ENCODE measurements at places on chromosomes 7 and 10.

DNA sequence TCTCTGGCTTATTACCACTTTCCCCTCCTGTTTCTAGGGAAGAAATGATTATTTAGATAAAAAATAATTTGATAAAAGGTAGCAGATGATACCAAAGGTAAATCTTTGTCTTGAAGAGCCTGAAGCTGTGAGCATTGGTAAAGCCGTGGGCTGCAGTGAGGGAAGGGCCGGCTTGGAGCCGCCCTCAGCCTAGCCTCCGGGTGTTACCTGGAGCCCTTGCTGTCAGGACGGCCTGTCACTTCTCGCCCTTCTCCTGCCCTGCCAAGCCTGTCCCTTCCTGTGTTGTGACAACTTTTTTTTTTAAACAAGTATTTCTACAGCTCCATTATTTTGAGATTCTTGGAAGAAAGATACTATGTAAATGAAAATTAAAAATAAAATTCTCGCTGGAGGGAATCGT is 7.0 kb downstream of the CUX1 start:
- DNase-seq = no peak

- no peak for DNase-seq
Measured at GRCh38 chr7:46786221-46786954, 795.5 kb downstream of the TNS3 start.

GRCh38 chr10:95562341-95562965 is 1.3 kb upstream of the SORBS1 start:
- DNase-seq = no peak

DNA sequence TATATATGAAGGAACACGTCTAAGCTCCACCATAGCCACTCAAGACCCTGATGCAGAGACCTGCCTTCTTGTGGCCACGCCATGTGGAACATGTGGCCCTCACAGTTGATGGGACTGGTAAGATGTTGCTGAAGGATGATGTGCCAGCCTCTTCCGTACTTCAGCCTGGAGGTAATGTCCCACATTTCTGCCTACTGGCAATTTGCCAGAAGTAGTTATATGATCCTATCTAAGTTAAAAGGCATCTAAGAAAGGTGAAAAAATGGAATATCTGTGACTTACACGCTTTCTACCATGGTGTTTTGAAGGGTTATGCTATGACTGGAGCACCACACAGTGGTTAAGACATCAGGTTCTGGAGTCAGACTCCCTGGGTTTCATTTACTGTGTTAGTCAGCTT is 948.7 kb upstream of the GHITM start:
- no peak for DNase-seq

GRCh38 chr10:46084321-46085165 is 38.5 kb upstream of the MSMB start:
- no peak for DNase-seq

- DNase-seq = no peak
Measured at GRCh38 chr7:102096706-102097427, 189.8 kb upstream of the SH2B2 start.

- DNase-seq = no peak
Measured at GRCh38 chr10:97724341-97724941, 10.9 kb downstream of the MARVELD1 start.

DNA sequence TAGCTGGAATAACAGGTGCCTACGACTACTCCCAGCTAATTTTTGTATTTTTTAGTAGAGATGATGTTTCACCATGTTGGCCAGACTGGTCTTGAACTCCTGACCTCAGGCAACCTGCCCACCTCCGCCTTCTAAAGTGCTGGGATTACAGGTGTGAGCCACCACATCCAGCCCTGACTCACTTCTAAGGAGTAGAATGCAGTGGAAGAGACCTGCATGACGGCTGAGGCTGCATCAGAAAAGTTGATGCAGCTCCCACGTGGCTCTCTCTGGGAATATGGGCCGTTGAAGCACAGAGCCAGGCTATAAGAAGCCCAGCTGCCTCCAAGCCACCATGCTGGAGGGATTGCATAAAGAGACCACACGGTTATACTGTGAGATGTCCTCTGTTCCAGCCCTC is 21.6 kb upstream of the ASL start:
- no peak for DNase-seq

DNA sequence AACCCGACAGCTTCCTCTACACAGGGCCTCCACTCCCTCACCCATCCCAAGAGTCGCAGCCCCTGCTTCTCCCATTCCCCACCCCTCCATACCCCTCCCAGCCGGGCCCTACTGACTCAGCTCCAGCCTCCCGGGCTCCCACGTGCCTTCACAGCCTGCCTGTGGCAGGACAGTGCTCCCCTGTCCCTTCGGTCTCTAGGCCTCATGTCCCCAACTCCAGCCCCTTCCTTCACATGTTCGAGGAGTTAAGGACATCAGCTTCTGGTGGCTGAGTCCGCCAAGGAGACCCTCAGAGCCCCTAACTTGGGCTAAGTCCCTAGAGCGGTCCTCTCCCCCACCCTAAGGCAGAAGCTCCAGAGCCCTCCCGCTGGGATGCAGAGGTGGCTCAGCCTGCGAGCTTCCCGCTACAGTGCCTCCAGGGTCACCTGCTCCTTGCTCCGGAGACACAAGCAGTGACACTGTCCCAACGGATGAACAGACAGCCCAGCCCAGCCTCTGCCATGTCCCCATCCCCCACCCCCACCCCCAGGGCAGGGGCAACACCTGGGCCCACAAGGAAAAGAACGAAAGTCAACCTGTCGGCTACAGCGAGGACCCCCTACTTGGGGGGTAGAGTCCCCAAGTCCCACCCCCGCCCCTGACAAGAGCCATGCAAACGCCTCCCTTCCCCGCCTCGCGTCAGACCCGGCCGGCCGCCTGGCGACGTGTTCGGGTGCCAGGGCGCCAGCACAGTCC is 716 bp downstream of the SMARCD3 start:
- DNase-seq = no peak

DNA sequence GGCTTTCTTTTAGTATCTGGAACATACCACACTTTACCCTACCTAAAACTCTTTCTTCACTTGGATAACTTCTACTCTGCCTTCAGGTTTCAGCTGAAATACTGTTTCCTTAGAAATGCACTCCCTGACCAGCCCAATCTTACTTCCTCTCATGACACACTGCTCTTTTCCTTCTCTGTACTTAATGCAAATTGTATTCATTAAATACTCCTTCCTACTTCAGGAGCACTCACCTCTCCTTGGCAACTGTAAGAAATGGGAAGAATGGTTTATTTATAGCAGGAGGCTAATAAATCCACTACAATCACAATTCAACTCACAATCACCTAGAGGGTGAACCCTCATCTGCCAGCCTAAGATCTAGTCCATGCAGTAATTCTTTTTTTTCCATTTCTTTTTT is 15.2 kb downstream of the ZCWPW1 start:
- no peak for DNase-seq

DNA sequence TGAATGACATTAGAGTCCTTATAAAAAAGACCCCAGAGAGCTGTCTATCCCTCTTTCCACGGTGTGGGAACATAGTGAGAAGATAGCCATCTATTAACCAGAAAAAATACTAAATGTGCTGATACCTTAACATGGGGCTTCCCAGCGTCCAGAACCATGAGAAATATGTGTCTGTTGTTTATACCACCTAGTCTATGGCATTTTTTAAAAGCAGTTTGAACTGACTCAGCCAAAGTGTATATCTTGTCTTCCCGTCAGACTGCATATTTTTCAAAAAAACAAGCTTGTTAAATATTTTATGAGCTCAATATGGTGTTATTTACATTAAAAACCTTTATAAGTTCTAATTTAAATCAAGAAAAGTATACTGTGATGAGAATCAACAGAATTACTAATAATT is 255.3 kb downstream of the HGF start:
- DNase-seq = no peak

GRCh38 chr10:29830531-29831512 is 196.1 kb upstream of the SVIL start:
- no peak for DNase-seq

DNA sequence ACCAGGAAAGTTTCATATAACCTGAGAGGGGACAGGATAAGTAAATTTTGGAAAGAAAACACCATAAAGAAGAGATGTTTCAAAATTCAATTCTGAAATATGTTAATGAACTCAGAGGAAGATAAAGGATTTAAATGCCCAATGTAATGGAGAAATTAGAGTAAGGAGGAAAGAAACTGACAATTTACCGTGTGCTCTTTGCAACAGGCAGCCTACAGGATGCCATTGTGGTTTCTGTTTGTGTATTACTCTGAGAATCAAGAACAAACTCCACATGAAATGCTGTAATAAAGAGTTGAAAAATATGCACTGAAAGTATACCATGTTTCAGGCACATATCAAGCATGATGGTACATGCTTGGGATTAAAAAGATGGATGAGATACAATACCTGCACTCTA is 44.8 kb upstream of the GLCCI1 start:
- no peak for DNase-seq

DNA sequence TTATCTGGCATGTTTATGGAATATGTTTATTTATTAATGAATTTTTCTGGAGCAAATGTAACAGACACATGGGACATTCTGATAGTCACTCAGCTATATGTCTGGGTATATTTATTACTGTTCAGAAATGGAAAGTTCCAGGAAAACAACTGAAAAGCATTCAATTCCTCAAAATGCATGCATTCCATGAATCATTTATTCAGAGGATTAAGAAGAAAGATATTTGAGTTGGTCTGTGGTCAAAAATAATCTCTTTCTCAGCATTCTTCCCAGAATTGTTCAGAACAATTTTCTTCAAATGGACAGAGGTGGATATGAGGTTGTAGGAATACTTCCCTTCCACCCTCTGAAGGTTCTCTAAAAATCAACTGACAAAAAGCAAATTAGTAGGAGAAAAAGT is 97.6 kb upstream of the ITGB1 start:
- no peak for DNase-seq

- DNase-seq = no peak
Measured at GRCh38 chr7:18874880-18875279, 242.6 kb downstream of the TWIST1 start.

DNA sequence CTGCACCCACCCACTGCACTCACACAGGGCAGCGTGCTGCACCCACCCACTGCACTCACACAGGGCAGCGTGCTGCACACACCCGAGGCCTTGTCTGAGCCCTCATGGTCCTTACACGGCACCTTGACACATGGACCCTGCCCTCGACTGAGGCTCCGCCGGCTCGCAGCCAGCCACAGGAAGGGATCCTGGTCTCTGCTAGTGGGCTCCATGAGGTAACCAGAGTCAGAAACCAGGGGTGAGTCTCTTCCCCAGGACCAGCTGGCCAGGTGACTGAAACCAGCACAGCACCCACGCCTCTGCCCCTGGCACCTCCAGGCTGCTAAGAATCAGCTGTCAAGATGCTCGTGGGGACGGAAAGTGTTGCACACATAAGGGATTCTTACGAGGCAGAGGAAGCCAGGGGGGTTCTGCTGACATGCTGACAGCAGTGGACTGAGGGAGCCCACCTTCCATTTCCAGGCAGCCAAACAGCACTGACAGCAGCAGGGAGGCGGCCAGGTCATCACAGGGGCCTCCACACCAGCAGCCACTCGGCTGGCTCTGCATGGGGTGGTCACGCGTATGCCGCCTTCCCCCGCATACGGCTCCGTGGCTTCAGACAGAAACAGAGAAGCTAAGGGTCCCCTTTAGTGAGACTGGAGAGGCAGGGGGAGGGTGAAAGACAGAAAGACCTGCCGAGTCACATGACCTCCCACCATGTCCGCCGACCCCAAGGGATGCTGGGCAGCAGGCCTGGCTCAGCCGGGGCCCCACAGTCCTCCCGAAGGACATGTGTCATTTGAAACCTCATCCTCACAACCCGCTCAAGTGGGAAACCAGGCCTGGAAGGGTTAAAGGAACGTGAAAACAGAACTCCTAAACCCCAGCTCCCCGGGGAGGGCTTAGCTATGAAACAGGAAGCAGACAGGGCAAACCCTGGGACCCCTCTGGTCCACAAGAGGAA is 34.2 kb downstream of the GPER1 start:
- DNase-seq = no peak

DNA sequence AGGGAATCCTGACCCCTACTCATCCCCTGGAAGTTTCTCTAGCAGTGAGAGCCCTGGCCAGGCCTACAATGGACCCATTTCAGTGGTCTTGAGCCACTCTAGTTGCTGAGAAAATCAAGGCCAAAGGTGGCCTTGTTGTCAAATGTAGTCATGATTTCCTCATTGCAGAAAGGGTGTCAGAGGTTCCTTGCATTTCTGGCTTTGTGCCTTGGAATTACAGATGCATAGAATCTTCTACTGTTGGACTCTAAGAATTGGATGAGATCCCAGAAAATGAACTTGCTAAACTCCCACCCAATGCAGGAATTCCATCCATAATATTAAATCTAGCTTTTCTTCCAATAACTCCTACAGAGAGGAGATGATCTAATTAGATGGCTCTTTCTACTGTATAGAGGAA is 12.2 kb downstream of the CPA2 start:
- no peak for DNase-seq

DNA sequence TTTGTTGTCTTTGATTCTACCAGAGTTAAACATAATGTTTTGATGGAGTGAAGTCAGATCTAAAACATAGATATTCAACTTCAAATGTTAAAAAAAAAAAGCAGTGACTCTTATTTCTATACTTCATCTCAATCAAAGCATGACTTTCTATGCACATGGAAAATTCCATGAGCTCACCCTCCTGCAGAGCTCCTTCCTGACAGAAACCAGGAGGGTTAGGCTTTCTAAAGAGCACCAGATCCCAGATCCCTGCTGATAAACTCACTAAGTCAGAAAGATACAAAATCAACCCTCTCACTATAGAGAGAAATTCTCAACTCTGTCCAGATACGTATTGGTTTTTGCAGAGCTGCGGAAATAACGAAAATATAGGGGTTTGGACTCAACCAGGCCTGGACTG is 122.6 kb downstream of the FAM107B start:
- DNase-seq = no peak

- DNase-seq = no peak
Measured at GRCh38 chr7:20133803-20134202, 83.4 kb downstream of the MACC1 start.

DNA sequence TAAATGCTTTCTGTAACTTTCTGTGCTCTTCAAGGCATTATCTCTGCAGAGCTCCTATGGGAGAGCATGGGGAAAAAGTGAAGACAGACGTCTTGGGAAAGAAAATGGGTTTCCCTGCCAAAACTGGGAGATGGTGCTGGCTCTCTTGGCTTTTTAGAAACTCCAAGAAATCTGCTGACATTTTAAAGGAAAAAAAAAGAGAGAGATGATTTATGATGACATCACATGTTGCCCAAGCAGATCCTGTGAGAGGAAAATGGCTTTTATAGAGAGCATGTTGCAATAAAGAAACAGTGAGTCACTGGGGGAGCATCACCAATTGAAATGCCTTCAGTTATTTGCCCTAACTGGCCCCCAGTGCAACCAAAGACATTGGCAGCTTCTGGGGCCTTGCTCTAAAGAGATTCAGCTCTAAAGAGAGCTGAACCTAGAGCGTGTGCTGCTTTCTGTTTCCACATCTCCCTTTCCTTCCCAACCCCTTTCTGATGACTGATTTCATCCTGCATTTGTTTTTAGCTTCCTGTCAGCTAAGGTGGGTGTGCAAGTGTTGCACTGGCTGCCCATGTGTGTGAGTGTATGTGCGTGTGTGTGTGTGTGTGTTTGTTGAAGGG is 37.7 kb downstream of the LRMDA start:
- DNase-seq = no peak

DNA sequence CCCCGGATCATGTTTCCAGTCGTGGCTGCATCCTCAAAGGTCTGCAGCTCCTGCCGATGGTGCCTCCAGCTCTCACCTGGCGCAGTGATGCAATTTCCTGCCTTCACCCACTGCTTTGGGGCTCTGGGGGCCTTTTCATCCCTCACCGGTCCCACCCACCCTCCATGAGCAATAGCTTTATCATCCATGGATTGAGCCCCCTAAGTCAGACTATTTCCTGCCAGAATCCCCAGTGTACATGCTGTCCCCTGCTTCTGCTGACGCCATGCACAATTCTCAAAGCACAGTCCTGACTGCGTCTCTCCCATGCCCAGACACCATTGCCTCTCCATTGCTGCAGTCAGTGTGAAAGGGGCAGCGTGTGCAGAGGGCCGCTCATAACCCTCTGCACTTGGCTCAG is 49.7 kb downstream of the FAM241B start:
- no peak for DNase-seq
